ENCODE measurements at places on chromosomes 5 and 9.

DNA sequence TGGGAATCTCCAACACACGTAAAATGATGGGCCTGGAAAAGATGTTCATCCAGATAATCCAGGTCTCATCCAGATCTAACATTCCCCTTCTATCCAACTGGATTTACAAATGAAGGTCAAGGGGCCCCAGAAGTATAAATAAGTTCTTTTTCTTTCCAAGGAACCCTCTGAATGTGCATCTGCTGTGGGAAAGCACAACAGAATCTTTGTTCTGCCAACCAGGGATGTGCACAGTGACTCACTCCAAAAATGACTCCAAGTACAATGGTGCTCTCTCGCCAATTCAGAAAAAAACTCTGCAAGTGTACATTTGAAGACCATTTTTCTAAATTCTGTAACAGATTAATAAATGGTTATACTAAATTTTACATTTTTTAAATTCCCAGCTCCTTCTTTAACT, 12.4 kb downstream of the RAPGEF6 start:
- DNase-seq, result no peak

GRCh38 chr5:151214614-151215545, 9.0 kb downstream of the CCDC69 start:
- DNase-seq, result peak; percentile 93

DNA sequence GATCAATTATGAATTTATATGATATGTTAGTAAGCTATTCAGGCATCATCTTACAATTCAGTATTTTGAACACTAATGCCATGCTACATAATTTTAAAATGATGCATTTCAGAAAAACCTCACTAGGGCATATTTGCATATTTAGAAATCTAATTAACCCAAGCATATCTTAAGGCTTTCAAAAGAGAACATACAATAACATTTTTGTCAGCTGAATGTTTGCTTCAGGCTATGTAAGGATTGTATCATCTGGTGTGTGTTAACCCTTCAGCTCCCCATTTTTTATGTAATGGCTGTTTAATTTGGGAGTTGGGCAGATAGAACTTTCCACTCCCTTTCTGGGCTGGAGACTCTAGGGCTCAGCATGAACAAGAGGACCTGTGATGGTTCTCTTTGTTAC, 299.1 kb upstream of the EFNA5 start:
- DNase-seq, result no peak

- DNase-seq, result no peak
Measured at GRCh38 chr9:119838210-119838609, 469.0 kb upstream of the BRINP1 start.

GRCh38 chr5:78041805-78042204, 252.7 kb downstream of the AP3B1 start:
- no peak for DNase-seq

GRCh38 chr9:1761807-1762206, 253.3 kb upstream of the SMARCA2 start:
- DNase-seq, result no peak

DNA sequence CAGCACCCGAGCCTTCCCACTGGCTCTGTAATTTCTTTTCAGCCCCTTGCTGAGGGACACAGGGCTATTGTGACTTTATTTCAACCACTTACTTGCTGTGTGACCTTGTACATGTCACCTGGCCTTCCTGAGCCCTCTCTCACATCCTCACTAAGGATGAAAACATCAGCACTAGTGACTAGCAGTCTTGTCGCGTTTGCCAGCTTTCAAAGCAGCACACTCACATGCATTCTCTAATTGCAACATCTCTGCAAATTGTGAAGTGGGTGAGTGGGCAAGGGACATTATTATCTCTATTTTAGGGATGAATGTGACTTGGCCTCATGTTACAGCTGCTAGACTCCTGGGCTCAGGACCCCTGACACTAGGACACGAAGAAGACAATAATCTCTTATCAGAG, 144.5 kb downstream of the SEC61B start:
- DNase-seq, result no peak

GRCh38 chr5:35363387-35363965, 133.2 kb upstream of the PRLR start:
- DNase-seq, result no peak

DNA sequence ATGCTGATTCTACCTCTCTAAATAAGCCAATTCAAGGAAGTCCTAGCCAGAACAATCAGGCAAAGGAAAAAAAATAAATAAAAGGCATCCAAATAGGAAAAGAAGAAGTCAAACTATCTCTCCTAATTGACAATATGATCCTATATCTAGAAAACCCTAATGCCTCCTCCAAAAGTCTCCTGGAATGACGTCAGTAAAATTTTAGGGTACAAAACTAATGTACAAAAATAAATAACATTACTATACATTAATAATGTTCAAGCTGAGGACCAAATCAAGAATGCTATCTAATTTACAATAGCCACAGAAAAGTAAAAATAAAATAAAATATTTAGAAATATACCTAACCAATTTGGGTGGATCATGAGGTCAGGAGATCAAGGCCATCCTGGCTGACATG, 33.8 kb upstream of the C6 start:
- no peak for DNase-seq

DNA sequence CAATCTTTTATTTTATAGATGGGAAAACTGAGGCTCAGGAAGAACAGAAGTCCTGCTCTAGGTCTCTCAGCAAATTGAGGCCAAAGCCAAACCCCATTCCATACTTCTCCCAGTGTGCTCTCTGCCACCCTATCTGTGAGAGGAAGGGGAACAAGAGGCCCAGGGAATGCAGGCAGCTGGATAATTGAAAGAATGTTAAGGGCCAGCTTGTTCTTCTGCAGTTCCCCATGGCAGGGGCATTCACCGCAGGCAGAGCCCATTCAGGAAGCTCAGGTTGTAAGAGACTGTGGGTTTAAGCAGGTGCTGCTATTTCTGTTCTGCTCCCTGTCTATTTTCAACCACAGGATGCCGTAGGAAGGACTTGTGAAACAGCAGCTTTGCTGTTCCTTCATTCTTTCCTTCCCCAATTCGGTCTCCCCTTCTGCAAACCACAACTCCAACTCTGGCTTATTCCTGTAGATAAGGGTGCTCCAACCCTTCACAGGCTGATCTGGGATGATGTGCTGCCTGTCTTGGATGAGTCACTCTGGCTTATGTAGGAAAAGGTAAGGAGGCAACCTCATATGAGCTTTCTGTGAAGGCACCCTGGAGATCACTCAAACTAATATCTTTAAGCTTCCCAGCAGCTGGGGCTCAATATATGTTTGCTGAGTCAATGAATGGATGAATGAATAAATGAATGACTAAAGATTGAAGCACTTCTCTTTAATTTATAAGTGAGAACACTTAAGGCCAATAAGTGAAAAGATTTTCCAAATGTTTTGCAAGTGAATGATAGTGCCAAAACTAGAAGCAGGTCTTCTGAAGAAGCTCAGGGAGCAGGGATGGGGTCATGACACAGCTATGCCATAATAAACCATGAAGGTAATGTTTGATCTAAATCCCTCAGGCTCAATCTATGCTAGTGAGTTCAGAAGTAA, 377.6 kb downstream of the BRINP1 start:
- no peak for DNase-seq

DNA sequence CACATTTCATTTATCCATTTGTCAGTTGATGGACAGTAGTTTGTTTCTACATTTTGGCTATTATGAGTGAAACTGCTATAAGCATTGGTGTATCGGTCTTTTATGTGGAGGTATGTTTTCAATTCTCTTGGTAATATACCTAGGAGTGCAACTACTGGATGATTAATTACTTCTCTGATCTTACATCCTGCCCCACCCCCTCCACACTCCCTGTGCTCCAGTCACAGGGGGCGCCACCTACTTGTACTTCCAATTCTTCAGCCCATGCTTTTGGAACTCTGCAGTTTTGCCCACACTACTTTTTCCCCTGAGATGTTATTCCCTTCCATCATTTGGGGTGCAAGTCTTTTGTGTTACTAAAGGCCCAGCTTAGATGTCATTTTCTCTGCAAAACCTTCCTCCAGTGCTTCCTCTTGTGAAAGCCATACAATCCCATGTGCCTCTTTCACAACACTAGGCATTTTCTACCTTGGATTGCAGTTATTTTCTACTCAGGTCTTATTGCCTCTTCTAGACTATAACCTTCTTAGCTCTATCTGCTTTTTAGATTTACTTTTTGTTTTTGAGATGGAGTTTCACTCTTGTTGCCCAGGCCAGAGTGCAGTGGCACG, 42.1 kb downstream of the SEC61B start:
- no peak for DNase-seq

- DNase-seq, result peak; percentile 34
Measured at GRCh38 chr5:1343931-1344901, 683 bp downstream of the CLPTM1L start.

DNA sequence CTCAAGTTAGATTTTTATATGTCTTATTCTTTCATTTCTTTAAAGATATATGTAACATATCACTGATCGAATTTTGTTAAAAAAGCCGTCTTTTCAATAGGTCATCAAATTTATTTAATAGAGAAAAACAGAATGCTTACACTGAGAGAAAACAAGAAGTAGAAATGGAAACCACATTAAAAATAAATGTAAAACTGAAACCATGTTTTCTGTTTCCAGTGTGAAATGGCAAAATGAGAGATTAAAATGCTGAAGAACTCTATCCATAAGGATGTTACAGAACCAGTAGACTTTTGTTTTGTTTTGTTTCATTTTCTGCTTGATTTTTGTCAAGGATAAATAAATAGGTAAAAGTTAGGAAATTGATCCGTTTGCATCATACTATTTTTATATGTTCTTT, 210.1 kb downstream of the PRDM9 start:
- no peak for DNase-seq

DNA sequence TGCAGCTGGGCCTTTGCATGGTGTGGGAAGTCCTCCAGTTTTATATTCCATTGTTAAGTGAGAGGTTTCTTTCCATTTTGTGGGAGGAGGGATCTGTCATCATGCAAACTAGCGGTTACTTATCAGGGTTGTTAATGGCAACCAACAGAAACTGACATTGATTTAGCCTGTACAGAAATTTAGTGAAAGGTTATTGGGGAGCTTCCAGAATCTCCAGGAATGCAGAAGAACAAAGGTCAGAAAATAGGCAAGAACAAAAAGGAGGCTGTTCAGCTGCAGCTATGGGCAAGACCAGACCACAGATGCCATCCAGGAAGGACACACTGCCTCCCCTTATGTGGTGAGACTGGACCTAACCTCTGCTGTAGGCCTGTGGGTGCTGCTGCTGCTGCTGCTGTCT, 395.8 kb downstream of the KDM4C start:
- DNase-seq, result no peak

DNA sequence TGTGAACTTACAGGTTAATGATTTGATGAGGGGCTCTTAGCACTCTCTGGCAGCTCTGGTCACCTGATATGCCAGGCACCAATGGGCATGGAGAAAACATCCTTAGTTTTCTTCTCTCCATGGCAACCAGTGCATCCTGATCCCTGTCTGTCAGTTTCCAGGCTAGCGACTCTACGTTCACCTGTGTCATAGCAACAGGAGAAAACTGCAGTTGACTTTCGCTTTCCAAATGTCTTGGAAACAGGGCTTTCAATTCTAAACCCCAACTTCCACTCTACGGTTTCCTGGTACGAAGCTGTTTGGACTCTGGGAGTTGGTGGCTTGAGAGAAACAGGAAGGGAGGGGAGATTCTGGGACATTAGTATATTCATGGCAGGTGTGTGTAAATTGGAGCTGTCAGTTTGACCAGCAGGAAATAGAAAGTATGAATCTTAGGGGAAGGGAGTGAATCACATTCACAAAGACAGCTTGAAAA, 74.4 kb downstream of the SLC28A3 start:
- peak; percentile 9 for DNase-seq

DNA sequence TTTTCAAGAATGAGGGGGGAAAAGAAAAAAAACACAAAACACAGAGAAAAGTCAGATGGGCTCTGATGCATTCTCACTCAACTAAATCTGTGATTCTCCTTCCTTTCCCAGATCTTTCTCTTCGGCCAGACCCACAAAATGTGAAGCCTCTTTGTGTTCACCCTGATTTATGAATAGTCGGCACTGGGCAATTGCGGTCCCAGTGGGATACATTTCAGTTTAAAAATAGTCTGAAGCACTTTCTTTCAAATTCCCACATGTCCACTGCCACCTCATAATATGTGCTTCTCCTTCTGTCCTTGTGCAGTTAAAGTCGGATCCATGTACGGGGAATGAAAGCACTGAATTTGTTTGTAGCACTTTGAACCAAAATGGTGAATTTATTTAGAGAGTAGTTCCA, 995.4 kb upstream of the WWC1 start:
- no peak for DNase-seq
